SK-MEL-5 (cell line): ENCODE measurements at places on chromosomes 1 and 21.

DNA sequence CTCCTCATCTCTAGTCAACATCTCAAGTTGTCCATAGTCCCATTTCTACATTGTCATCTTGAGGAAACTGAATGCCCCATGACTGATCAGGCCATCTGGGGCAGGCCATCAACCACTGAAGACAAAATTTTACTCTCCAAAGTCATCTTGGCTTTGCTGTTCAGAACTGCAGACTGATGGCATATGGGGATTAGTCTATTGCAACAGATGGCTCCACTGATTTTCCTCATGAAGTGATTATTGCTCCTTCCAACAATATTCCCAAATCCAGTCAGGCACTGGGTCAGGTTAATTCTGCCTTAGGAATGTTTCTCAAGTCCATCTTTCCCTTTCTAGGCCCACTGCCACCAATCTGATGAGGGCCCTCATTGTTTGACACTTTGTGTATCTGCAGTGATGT lies 101.7 kb downstream of the ESRRG start:
- no peak for DNase-seq

DNA sequence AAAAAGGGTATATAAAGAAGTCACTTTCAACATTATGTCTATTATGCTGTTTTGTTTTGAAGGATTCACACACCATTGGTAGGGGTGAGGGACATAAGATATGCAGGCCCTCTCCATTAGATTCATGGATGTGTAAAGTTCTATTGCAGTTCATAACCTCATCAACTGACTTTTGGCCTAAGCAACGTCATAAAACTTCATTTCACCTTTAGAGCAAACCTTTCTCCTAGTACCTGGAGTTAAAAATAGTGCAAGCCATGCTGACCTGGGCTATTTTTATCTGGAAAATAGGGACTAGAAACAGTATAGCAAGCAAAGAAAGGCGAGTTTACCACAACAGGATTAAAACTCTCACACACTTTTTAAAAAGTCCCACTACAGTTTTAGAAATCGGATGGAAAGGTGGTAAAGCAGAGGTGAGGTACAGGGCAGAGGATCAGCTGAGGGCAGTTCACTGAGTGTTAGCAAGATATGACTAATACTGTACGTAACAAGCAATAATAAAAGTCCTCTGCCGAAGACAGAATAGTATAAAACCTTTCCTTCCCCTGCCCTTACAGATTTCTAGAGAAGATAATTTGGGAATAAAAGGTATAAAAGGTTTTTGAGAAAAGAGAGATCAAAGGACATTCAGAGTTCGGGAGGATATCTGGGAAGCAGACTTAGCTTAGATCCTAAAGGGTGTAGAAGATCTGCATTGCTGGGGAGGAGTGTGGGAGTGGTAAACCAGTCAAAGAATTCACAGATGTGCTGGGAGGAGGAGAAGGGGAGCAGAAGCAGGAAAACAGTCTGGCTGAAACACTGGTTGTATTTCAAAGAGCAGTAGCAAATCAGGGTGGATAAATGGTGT lies 14.3 kb downstream of the EGLN1 start:
- no peak for DNase-seq

DNA sequence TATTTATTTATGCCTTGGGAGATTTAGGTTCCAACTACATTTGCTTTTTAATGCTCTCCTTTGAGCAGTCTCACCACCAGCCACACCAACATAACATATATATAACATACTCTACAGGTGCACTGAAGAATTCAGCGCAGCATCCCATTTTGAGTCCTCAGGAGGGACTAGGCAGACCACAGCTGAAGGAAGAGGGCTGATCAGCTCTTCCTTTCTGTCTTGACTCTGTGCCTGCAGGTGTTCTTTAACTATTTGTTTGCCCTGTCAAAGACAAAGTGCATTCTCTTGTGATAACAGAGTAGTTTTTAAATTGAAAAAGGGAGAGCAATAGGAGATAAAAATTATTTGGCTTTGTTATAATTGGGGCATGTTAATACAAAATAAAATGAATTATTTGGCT lies 17.0 kb downstream of the HIPK1 start:
- no peak for DNase-seq

DNA sequence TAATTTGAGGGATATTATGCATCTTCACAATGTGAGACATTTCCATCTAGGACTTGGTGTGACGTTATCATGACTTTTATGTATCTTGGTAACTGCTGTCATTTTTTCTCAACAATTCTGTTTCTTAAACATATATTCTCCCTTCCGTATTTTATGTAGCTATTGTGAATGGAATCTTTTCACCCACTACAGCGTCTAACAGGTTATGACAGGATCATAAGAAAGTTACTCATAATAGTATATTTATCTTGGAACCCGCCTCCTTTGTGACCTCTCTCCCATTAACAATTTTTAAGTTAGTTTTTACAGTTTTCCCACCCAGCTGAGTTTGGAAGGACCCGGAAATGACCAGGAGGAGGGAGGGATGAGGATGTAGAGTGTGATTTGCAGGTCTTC lies 6.8 kb upstream of the DMRTA2 start:
- no peak for DNase-seq

GRCh38 chr1:207830788-207831187 lies 78.9 kb downstream of the CD46 start:
- DNase-seq: no peak

DNA sequence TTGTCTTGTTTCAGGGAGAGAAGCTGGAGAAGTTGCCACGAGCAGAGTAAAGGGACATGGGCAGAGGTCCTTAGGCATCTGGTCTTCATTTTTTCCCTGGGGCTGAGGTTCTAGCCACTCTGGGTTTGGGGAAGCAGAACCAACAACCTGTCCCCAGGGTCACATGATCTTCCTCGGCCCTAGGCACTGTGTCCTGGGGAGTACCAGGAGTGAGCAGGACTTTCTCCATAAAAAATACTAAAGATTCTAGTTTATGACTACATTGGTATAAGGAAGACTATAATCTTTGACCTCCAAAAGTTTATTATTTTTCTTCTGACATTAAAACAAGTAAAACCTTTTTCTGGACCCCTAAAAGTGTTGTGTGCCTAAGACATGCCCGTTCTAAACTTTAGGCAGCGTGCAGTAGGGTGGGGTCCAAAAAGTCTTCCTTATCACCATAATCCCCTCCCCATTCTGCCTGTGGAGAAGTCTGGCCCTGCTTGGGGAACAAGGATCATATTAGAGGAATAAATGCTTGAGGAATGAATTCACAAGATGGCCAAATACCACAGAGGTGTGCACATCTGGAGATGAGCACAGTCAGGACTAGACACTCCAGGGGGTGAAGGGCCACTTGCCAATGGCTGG lies 19.3 kb upstream of the IGSF3 start:
- no peak for DNase-seq

GRCh38 chr1:62058956-62059355 lies 135.7 kb upstream of the L1TD1 start:
- DNase-seq: no peak
